ENCODE measurements at places on chromosomes 11 and 22. TPM values are rescaled to one million over a fixed set of nuclear protein-coding genes. Genes with fewer than 3 reads are reported as not detected.
A peak's percentile ranks its signal among the peaks of the same experiment; 100 is the strongest.

GRCh38 chr11:862081-862661 is 19.5 kb downstream of the TSPAN4 start:
- H3K4me3 ChIP-seq: no peak overlapping the region
- no peaks in the 10 kb centered on the region for H3K27me3 ChIP-seq
- H3K27ac ChIP-seq: no peak overlapping the region

- no peak for DNase-seq
- peaks cover 65% of the 10 kb centered on the region for H3K4me1 ChIP-seq
- H3K27ac ChIP-seq: peak overlapping the region; percentile 59
- no peaks in the 10 kb centered on the region for H3K27me3 ChIP-seq
- no peak overlapping the region for H3K4me3 ChIP-seq
Observed at GRCh38 chr11:111632516-111633220, 30.4 kb downstream of the SIK2 start.

GRCh38 chr22:21446827-21447690 is 20.1 kb upstream of the TMEM191C start:
- peaks cover 5% of the 10 kb centered on the region for H3K4me1 ChIP-seq
- H3K27ac ChIP-seq: no peak overlapping the region
- no peaks in the 10 kb centered on the region for H3K36me3 ChIP-seq
- H3K27me3 ChIP-seq: no peaks in the 10 kb centered on the region

- H3K27ac ChIP-seq: no peak overlapping the region
- peaks cover 46% of the 10 kb centered on the region for H3K4me1 ChIP-seq
- no peak for DNase-seq
- H3K27me3 ChIP-seq: peaks cover 11% of the 10 kb centered on the region
Observed at GRCh38 chr11:19243613-19244012, 2.9 kb upstream of the E2F8 start.

DNA sequence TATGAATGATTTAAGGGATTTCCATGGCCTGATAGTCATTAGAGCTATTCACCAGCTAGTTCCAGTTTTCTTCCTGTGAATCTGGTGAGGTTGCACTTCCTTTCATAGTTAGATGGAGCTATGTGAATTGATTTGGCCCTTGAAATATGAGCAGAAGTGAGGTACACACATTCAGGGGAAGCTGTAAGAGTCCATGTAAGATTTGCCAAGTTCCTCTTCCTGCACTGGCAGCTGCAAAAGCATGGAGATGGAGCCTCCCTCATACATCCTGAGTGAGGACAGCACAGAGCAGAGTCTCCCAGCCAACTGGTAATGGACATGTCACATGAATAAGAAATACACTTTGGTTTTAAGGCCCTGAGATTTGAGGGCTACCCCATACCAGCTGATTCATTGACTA is 111.7 kb downstream of the CD44 start:
- no peak overlapping the region for H3K4me3 ChIP-seq
- H3K36me3 ChIP-seq: no peaks in the 10 kb centered on the region
- no peaks in the 10 kb centered on the region for H3K27me3 ChIP-seq
- H3K4me1 ChIP-seq: peaks cover 15% of the 10 kb centered on the region

DNA sequence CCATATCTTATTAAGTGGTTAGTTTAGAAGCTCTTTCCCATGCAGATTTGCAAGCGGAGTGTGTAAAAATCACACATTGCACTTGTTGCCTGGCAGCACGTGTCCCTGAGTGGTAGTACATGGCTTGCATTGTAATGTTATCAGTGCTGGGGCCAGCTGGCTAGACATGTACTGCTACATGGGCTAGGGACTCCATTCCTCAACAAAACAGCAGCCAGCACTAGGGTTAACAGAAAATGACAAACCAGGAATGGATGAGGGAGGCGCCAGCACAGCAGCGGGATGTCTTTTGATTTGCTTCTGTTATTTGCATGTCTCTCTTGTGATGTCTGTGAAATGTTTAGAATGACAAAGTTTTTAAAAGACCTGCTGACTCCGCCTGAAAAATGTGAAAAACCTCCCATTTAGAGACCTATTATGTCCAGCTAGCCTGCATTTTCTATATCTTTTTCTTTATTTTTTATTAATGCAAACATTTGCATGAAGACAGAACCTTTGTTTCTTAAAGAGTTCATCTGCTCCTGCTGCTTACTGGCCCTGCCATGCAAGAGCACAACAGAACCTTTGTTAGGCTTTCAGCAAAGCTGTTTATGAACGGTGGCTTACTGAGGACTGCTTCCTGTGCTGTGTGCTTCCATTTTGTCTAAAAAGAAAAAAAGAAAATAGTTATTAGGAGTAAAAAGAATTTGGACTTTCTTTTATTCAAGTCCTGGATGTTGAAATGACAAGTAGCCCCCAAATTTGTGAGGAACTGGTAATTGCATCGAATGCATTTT is 40.7 kb downstream of the CSTPP1 start:
- no peak for DNase-seq
- no peak overlapping the region for H3K4me3 ChIP-seq
- H3K27ac ChIP-seq: no peak overlapping the region
- no peaks in the 10 kb centered on the region for H3K4me1 ChIP-seq
- no peaks in the 10 kb centered on the region for H3K27me3 ChIP-seq

GRCh38 chr22:44459551-44459950 is 38.5 kb downstream of the RTL6 start:
- H3K4me3 ChIP-seq: no peak overlapping the region
- no peak overlapping the region for H3K27ac ChIP-seq
- H3K27me3 ChIP-seq: no peaks in the 10 kb centered on the region
- no peaks in the 10 kb centered on the region for H3K4me1 ChIP-seq
- H3K36me3 ChIP-seq: no peaks in the 10 kb centered on the region
- DNase-seq: no peak

The ADM2 gene
- 0.53 TPM for total RNA-seq

The LGR4 gene
- total RNA-seq: 17.1 TPM
